Inflammatory macrophage treated with lipopolysaccharide for 4 hours (primary cell): ENCODE measurements at places on chromosomes 16 and 17.

DNA sequence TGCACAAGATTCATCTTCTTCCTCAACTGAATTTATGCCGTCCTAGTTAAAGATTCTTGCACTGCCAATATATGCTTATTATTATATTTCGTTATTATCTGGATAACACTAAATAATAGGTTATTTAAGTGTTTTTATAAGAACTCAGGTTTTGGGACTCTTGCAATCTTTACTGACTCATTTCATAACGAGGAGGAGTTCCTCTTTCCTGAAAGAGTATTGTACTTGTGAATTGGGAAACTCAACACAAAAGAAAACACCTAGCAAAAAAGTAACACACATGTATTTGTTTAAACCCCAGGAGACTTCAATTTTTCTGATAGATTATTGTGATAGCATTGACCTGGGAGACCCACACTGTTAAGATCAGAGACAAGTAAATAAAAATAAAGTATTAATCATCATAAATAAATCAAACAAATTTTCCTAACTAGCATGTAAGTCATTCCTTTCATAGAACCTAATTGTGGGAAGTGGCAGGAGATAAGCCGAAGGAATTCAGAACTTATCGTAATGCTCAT is 505.8 kb downstream of the KCNJ2 start:
- peak; percentile 53 for DNase-seq

DNA sequence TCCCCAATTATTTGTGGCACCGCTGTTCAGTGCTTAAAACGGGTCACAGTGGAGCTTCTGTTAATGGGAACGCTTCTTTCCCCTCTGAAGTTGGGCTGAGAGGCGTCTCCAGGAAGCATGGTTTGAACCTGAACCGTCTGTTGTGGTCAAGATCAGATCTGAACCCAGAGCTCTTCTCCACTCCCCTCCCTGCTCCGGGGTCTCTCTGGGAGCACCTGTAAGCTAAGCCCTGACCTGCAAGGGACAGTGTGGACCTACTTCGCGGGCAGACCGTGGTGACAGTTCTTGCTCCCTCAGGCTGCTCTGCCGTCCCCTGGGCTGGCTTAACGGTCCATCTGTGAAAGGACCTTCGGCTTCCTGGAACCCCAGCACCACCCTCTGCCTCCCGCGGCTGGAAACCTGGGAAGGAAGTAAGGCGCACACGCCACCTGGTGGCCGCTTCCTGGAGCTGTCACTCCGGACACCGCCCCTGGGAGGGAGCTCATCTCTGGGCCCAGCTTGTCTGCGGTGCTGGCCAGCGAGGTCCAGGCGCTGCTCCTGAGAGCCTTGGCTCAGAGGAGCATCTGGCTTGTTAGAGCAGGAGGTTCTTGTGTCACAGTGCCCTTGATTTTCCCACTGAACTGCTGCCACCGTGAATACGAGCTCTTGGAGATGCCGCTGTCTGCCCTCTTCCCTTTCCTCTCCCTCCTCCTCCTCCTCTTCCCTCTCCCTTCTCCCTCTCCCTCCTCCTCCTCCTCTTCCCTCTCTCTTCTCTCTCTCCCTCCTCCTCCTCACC is 518.5 kb upstream of the EEF2KMT start:
- DNase-seq, result peak; percentile 38

DNA sequence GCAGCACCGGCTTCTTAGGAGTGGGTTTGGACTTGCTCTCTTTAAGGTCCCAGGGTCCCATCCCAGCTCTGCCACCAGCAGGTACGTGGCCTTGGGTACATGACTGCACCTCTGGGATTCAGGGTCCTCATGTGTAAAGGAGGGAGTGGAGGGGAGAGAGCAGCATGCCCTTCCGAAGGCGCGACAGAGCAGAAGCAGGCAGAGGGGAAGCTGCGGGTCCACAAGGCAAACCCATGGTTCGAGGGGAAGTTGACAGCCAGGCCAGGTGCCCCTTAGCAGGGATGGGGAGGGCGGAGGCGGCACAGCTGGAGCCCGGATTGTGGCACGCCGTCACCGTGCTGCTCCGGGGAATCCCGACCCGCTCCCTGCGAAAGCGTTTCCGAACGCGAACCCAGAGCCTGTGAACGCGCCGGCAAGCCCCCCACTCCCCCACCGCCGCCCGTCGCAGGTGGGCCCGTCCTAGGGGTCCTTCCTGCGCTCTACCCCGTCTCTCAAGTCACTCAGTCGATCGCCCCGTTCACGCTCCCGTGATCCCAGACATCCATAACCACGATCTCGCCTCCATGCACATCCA is 4.1 kb upstream of the TBX2 start:
- DNase-seq, result no peak

- DNase-seq, result no peak
Observed at GRCh38 chr17:82495844-82496528, 23.5 kb upstream of the FOXK2 start.

- DNase-seq, result peak; percentile 90
Observed at GRCh38 chr17:35892091-35893035, 12.2 kb upstream of the CCL5 start.

DNA sequence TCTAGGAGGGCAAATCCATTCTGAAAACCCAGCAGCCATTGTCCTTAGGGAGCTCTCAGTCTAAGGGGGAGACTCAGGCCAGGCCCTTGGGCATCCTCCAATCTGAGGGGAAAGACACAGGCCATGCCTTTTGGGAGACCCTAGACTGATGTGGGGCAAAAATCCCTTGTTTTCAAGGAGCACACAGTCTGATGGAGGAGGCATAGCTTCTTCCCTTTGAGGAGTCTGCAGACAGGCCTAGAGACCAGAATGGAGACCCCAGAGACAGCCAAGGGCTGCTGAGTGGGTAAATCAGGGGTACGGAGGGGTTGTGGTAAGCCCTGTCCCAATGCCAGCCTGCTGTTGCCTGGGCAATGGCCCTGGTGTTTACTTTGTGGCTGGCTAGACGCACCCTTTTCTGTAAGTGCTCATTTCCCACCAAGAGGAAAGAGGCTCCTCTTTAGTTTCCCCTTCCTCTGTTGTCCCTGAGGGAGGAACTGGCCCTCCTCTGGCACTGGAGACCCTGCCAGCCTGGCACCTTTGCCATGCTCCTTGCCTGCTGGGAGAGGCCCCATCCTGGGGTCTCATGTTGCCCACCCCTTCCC is 19.3 kb downstream of the ARHGAP23 start:
- no peak for DNase-seq

DNA sequence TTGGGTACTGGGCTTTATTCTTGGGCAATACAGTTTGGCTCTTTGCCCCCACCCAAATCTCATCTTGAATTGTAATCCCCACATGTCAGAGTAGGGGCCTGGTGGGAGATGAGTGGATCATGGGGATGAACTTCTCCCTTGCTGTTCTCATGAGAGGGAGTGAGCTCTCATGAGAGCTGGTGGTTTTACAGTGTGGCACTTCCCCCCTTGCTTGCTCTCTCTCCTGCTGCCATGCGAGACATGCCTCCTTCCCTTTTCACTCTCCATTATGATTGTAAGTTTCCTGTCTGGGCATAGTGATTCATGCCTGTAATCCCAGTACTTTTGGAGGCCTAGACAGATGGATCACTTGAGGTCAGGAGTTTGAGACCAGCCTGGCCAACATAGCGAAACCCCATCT is 18.1 kb upstream of the CNEP1R1 start:
- peak; percentile 35 for DNase-seq

DNA sequence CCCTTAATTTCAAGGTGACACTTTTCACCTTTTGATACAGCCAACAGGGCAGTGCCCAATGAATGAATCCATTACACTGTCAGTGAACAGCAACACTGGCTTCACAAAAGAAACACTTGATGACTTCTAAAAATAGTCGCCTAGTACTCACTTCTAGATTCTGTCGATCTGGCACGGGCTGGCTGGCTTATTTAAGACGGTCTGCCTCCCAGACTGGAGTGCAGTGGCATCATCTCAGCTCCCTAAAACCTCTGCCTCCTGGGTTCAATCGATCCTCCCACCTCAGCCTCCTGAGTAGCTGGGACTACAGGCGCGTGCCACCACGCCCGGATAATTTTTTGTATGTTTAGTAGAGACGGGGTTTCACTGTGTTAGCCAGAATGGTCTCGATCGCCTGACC is 1.9 kb downstream of the NDUFAB1 start:
- no peak for DNase-seq

DNA sequence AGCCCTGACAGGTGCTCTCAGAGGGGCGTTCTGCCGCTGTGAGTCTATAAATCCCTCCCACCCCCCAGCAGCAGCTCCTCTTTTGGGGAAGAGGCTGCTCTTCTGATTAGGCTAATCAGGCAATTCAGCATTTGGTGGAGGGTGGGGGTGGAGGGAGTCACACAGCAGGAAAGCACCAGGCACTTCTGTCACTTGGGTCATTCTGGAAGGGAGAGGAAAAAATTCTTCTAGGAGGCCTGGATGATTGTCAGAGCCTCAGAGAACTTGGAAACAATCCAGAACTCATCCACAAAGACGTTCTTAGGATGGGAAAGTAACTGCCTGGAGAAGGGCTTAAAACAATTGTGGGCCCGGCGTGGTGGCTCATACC is 7.3 kb upstream of the SSTR2 start:
- no peak for DNase-seq

GRCh38 chr17:10062691-10063385 is 135.6 kb downstream of the GAS7 start:
- peak; percentile 88 for DNase-seq

- DNase-seq, result no peak
Observed at GRCh38 chr17:259341-259976, 78.0 kb upstream of the DOC2B start.

DNA sequence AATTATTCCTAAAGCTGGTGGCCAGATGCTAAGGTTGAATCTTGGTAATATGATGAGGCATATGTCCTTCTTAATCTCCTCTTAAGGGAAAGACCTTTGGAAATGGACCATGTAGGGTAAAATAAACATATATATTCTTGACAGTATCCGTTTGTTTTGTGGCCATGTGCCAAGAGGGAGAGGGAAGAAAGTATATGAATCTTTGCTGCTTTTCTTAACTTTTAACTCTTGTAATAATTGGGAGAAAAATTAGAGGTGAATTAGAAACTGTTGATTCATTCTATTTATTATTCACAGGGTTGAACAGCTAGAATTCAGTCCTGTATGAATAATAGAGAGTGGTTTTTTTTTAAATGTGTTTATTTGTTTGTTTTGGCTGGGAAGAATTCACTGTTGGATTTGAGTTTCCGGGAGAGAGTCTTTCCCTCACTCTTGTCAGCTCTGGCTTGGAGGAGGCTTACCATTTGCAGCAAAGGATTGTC is 31.6 kb downstream of the AATF start:
- DNase-seq, result no peak

DNA sequence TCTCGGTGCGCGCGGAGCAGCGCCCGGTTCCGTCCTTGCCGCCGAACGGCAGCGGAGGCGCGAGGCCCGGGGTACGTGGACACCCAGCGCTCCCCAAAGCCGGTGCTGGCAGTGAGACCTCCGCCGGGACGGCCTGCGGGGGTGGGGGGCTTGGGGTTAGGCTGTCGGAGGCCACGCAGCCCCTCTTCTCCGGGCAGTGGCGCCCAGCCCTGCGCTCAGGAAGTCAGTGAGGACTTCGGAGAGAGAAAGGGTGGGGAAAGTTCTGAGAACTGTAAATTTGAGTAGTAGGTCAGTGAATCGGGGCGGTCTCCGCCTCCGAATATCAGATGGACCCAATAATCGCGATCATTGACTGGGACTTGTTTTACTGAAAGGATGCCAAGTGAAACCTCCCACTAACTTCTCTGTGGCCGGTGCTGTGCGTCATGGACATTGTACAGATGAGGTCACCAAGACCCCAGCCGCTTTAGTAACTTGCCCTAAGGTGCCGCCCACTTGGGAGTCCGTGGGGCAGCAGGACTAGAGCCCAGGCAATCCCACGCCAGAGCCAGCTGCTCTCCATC is 468 bp downstream of the IL4R start:
- DNase-seq, result peak; percentile 90

- DNase-seq, result peak; percentile 78
Observed at GRCh38 chr17:4591529-4591928, 7.2 kb downstream of the SMTNL2 start.

DNA sequence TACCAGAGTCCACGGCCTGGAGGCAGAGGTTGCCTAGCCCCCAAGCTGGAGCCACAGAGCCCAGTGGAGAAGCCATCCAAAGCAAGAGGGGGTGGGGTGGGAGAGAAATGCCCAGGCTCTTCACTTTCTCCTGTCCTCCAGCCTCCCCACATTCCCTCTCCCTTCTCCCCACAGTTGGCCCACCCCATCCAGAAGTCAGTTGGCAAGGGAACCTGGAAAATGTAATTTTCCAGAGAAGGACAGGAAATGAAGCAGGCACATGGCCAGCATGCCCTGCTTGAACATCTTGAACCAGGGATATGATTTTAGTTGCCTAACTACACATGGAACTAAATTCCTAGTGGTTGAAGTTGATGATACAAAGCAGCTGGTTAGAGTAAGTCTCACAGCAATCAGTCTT is 73.3 kb upstream of the IRX6 start:
- DNase-seq, result no peak

GRCh38 chr17:40450175-40450574 is 6.9 kb downstream of the IGFBP4 start:
- peak; percentile 34 for DNase-seq

GRCh38 chr16:17412221-17412620 is 58.5 kb downstream of the XYLT1 start:
- no peak for DNase-seq

DNA sequence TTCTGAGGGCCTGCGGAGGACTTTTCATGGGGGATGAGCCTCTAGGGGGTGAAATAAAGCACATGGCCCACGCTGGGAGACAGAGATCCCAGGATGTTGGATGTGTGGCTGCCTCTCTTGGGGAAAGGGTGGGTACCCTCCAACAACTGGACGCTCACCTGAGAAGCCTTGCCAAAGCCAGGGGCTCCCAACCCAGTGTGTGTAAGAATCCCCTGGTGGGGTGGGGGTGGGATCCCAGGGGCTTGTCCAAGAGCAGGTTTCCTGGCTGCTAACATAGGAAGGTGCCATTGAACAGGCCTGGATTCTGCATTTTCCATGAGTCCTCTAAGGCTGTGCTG is 587 bp downstream of the SNX20 start:
- DNase-seq, result no peak

DNA sequence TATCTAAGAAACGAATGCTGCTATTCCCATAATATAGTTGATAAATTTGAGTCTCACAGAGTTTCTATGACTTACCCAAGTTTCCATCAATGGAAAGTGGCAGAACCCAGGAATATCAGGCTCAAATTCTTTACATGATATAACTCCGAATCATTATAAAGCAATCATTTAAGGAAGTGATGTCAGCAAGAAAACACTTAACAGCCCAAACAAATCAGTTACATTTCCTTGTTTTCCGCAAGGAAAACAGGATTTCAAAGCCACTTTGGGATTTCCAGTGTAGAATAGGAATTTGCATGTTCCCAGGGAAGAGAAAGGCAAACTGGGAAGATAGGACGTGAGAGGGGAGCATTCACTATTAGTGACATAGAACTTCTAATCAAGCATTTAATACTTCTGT is 311.4 kb upstream of the GOT2 start:
- DNase-seq, result no peak

- no peak for DNase-seq
Observed at GRCh38 chr17:17172990-17173389, 33.1 kb downstream of the PLD6 start.

GRCh38 chr17:30956764-30957374 is 14.0 kb upstream of the RNF135 start:
- DNase-seq, result peak; percentile 31
